ENCODE measurements at places on chromosomes 1 and 21. TPM values are rescaled to one million over a fixed set of nuclear protein-coding genes. Genes with fewer than 3 reads are reported as not detected.

Gene FCRL5
- total RNA-seq = not detected

Gene ABCG1
- 3.6 TPM for total RNA-seq

Gene CDK18
- 0.82 TPM for total RNA-seq

Gene HAO2
- not detected for total RNA-seq

Gene TNFRSF9
- total RNA-seq = 3.0 TPM

Gene LCE1B
- total RNA-seq = not detected

Gene CACNA1S
- not detected for total RNA-seq

Gene MROH7
- total RNA-seq = not detected

Gene NHLH1
- total RNA-seq = 0.48 TPM

Gene IGSF3
- 18.0 TPM for total RNA-seq

Gene TAS1R1
- not detected for total RNA-seq

Gene CAMK1G
- 0.14 TPM for total RNA-seq

Gene ZNF436
- total RNA-seq = 5.3 TPM

Gene ZNF683
- not detected for total RNA-seq
